NCI-H2171 (cell line): ENCODE measurements at places on chromosomes 1 and 21.
A peak's percentile ranks its signal among the peaks of the same experiment; 100 is the strongest.

GRCh38 chr1:47838562-47839432 is 158.4 kb downstream of the TRABD2B start:
- DNase-seq: no peak

DNA sequence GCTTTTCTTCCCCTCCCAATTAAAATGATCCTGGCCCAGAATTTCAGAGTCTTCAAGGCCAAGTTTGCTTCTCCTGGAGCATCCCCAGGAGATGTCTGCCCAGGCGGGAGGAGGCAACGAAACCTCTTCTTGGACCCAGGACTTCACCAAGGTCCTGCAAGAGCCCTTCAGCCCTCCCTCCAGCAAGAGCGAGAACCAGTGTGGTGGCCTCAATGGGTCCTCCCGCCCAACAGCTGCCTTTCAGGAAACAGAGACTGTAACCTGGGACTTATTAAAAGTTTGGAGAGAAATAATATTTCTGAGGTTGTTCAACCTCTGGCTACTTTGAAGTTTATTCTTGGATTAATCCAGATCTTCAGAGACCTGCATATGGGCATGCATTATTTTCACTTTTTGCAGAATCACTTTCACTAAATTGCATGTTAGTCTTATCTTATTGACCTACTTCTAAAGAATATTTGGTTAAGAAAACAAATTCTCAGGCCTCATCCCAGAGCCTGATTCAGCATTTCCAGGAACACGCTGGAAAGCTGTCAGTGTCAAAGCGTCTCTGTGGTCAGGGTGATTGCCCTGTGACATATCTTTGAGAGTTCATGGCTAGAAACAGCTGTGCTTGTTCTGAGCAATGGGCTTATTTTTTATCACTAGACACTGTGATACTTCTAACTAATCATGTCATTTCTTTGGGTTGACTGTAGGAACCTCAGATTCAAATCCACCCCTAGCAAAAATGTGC is 66.0 kb upstream of the CLDN14 start:
- DNase-seq: no peak

- peak; percentile 34 for DNase-seq
Observed at GRCh38 chr1:203702130-203702577, 62.8 kb upstream of the LAX1 start.

GRCh38 chr1:67298762-67299161 is 8.9 kb upstream of the IL12RB2 start:
- no peak for DNase-seq

DNA sequence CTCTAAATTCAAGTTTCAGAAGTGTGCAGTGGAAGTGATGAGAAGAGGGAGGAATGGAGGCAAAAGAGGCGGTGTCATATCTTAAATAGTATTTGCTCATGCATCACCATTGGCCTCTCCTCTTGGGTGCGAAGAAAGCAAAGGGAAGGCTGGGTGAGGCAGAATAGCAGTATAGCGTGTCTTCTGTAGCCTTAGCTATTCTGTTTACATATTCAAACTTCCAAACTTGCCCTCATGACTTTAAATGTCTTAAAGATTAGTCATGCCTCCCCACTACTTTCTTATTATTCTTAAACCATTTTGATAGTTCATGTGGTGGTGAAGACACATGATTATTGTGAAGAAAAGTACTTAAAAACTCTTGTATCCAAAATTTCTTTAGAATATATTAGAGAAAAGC is 104.6 kb upstream of the TENT5C start:
- no peak for DNase-seq

- DNase-seq: no peak
Observed at GRCh38 chr21:26124896-26125295, 45.7 kb downstream of the APP start.

GRCh38 chr1:161390559-161390858 is 22.8 kb upstream of the CFAP126 start:
- no peak for DNase-seq

DNA sequence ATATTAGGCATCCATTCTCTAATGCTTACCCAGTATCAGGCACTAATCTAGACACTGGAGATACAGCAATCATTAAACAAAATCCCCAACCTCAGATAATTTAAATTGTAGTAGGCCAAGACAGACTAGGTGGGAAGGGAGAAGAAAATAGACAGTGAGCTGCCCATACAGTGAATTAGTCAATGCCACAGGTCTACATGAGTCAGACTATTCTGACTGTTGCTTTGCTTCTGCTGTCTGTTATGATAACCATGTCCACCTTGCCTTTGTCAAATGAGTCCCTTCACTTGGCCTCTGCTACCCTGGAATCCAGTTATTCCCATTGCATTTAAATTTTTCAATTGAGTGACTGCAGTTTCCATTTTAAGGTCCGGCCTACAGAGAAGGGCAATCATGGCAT is 59.5 kb downstream of the PIK3R3 start:
- DNase-seq: no peak

- no peak for DNase-seq
Observed at GRCh38 chr1:149995927-149996326, 14.6 kb downstream of the OTUD7B start.

- no peak for DNase-seq
Observed at GRCh38 chr1:110967256-110967655, 3.5 kb upstream of the LRIF1 start.

DNA sequence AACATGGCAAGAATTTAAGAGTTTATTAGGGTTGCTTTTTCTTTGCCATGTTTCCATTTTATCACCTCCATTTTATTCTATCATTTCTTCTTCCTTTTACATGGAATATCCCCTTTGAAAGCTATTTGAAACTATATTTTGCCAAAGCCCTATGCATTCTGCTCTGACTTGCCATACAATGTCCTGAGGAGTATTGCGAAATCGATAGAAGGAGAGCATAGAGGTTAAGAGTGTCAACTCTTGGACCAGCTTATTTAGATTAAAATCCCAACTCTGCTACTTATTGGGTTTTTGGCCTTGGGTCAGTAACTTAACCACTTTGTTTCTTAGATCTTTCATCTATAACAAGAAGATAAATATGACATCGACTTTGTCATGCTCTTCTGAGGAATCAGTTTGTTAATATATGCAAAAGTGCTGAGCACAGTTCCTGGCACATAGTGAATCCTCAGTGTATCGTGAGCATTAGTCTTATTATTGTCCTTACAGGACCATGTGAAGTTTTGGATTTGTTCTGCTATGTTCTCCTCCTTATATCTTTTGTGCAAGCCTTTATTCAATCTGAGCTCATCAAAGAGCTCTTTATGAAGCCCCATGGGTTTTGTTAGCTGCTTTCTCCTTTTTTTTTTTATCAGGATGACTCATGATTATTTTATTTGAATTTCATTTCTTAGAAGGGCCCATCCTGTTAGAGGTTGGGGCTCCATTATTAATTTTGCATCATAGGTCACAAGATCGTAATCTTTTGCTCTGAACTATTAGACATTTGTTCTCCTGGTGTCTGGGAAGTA is 17.6 kb downstream of the ACKR1 start:
- no peak for DNase-seq

DNA sequence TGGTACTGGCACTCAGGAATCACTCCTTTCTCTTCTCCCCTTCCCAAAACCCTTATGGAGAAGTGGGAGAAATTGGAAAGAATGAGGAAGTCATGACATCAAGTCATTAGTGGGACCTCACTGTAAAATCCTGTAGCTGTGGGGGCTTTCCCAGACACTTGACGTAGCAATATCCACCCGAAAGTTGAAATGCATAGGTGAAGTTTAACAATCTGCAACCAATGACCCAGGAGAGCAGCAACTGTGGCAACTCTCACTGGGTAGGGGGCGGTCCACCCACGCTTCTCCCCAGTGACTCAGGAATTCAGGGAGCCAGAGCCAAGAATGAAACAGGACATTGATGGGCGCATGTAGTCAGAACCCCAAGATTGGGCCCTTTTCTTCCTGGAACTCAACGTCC is 27.0 kb downstream of the ABCA4 start:
- no peak for DNase-seq

DNA sequence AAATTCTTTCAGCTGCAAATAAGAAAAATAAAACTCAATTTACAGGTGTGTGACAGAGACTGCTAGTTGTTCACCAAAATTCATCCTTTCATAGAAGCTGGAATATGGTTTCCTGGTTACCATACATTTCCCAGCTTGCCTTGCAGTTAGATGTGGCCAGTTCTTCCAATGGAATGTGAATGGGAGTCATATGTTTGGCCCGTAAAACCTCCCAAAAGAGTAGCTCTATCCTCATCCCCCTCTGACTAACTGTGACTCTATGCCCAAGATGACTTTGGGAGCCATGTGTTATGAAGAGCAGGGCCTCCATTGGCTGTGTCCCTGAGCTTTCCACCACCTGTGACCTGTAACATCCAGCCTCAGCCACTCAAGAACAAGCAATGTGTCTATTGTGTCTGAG is 90.6 kb upstream of the NGF start:
- no peak for DNase-seq

DNA sequence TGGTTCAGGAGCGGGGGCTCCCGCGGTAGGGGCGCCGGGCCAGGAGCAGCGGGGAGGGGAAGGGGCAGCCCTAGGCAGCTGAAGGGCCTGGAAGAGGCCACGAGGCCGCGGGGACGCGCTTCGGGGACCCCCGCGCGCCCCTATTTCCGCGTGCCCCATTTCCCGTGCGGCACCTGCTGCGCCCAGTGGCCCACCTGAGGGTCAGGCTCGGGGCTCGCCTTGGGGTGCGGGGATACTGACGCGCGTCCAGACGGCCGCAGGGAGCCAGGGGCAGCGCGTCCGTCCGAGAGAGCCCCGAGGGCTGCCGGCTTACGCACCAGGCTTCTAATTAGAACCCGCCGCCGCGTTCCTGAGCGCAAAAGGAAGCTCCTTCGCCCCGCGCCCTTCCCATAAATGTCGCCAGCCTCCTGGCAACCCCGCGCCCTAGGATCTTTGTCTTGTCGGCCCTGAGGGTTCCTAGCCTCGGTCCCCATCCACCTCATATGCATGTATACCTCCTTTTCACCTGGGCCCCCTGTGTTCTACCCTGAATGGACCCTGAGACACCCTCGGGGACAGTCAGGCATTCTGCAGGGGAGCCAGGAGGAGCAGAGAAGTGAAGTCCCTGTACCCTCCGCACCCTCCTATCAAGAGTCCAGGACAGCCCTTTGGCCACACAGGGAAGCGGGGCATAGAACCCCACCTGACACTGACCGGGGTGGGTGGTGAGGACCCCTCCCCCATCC is 1.8 kb downstream of the WNT3A start:
- DNase-seq: no peak

- DNase-seq: no peak
Observed at GRCh38 chr1:233085566-233085965, 135.2 kb downstream of the NTPCR start.

- DNase-seq: no peak
Observed at GRCh38 chr1:60540141-60540540, 466.6 kb upstream of the C1orf87 start.

GRCh38 chr1:228863776-228864175 is 128.5 kb downstream of the RHOU start:
- DNase-seq: no peak

DNA sequence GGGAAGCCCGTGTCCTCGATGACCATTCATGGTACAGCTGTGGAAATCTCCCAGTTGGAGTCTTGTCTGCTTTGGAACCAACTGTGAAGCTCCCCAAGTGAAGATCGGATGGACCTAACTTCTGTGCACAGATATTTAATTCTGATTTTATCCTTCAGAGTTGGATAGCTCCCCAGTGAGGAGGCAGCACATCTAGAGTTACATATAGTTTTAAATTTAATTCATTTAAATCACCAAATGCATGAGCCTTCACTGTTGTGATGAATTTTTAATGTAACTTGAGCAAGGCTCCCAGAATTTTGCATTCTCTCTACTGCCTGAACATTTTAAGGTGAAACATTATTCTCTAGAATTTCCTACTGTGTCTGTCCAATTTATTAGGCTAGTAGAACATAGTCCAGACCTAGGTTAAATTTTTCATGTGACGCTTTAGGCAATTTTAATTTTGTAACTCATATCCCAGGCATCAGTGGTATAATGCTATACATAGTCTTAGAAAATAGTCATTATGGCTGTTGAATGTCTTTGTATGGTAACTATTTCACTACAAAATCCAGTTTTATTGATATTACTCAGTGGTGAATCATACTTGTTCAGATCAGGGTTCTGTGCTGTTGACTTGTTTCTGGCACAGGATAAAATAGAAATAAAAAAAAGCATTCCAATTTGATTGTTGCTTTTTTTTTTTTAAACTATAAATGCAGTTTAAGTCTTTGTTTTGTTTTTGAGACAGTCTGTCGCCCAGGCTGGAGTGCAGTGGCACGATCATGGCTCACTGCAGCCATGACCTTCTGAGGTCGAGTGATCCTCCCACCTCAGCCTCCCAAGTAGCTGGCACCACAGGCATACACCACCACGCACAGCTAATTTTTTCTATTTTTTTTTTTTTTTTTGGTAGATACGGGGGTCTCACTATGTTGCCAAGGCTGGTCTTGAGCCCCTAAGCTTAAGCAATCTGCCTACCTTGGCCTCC is 66.9 kb downstream of the PRDM2 start:
- DNase-seq: no peak

- no peak for DNase-seq
Observed at GRCh38 chr1:81224222-81224621, 576.5 kb upstream of the ADGRL2 start.

- no peak for DNase-seq
Observed at GRCh38 chr1:161989108-161989507, 34.6 kb downstream of the OLFML2B start.

DNA sequence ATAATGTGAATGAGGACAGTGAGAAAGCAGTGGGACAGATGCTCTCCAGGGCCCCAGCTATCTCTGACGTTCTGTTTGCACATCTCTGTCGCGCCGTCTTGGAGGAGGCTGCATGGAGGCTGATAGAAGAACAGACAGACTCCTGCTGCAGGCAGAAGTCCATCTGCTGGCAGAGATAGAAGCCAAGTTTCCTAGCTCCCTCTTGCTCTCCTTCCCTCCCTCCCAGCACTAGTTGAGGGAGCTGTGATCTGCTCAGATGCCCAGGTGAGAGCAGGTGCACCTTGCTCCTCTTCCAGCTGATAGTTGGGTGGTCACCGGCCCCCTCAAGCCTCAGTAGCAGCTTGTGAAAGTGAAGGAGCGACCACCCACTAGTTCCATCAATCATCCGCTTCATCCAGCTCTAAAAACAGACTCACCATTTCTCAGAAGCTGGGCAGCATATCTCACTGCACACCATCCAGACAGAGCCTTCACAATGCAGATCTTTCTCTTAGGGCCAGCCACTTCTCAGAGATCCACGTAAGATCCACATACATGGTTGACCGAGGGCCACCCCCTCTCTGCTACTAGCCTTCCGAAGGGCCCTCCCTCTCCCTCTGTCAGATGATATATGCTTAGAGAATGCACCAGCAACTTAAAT is 12.9 kb downstream of the LRRN2 start:
- no peak for DNase-seq

DNA sequence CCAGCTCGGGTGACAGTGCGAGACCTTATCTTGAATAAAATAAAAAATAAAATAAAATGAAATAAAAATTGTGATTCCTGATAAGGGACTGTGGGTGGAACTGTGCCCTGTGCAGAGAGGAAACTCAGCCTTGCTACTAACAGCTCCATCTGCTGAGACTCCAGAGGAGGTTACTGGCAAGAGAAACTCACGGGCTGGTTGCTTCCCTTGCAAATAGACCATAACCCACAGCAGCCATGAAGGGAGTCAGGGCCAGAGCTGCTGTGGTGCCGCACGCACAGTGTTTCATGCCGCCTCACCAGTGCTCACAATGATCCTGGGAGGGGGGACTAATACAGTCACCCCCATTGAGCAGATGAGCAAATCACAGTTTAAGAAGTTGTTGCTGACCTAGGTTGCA is 13.7 kb downstream of the ZBTB17 start:
- DNase-seq: no peak
